CD8-positive, alpha-beta memory T cell (primary cell): ENCODE measurements at places on chromosomes 3 and 15. TPM values are rescaled to one million over a fixed set of nuclear protein-coding genes. Genes with fewer than 3 reads are reported as not detected.

The RTP3 gene
- not detected for total RNA-seq

The MYLK gene
- 0.09 TPM for total RNA-seq

The SERINC4 gene
- 0.26 TPM for total RNA-seq

The ATP2B2 gene
- total RNA-seq: not detected

The GREM1 gene
- total RNA-seq: not detected

The SLC28A1 gene
- not detected for total RNA-seq

- peak; percentile 67 for DNase-seq
Measured at GRCh38 chr3:46629551-46630517, 17.5 kb downstream of the FAM240A start.

GRCh38 chr3:154244644-154245043 lies 79.6 kb downstream of the DHX36 start:
- no peak for DNase-seq

- no peak for DNase-seq
Measured at GRCh38 chr3:56956906-56957305, 103.6 kb upstream of the SPATA12 start.

GRCh38 chr3:10945683-10946287 lies 46.8 kb upstream of the SLC6A1 start:
- DNase-seq: peak; percentile 55

DNA sequence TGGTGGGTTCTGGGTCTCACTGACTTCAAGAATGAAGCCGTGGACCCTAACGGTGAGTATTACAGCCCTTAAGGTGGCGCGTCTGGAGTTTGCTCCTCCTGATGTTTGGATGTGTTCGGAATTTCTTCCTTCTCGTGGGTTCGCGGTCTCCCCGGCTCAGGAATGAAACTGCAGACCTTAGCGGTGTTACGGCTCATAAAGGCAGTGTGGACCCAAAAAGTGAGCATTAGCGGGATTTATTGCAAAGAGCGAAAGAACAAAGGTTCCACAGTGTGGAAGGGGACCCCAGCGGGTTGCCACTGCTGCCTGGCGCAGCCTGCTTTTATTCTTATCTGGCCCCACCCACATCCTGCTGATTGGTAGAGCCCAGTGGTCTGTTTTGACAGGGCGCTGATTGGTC lies 420.5 kb upstream of the BCHE start:
- no peak for DNase-seq

GRCh38 chr3:53949541-53949940 lies 57.9 kb upstream of the SELENOK start:
- DNase-seq: no peak

DNA sequence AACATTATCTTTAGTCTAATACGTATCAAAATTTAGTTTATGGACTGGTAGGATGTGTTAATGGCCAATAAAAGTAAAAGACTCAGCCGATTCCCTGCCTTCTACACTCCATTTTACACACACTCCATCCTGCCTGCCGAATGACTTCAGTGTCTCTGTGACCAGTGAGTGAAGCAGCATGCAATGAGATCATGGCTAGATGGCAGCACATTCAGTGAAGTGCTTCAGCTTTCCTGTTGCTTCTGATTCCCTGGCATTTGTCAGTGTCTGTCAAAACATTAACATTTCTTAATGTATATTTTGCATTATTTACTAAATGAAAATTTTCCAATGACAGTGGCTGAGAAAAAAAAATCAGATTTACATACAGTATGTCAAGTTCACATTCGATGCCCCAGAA lies 412.0 kb downstream of the FHIT start:
- DNase-seq: no peak

GRCh38 chr3:130712718-130713423 lies 33.8 kb downstream of the PIK3R4 start:
- DNase-seq: no peak

- DNase-seq: no peak
Measured at GRCh38 chr15:57591822-57592367, at the start of gene MYZAP. MYZAP (plus strand) TSS chr15:57591904; CDS start chr15:57592035, 131 bp downstream.

GRCh38 chr3:151955356-151955755 lies 81.9 kb downstream of the SUCNR1 start:
- DNase-seq: no peak

DNA sequence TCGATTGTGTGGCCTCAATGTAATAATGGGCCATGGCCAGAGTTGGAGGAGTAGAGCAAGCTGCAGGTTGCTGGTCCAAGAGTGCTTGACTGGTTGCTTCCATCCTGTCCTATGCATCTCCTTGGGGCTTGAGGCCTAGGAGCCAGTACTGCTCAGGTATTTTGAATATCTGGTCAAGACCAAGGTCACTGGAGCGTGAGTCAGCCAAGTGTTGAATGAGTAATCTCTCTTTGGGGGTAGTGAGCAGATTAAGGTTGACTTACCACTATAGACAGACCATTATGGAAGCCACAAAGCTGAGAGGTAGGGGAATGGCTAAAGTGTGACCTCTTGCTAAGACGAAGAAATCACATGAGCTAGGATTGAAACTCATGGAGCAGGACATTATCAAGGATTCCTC lies 9.4 kb upstream of the PARP6 start:
- no peak for DNase-seq

GRCh38 chr3:131704098-131704497 lies 201.3 kb upstream of the MRPL3 start:
- no peak for DNase-seq

DNA sequence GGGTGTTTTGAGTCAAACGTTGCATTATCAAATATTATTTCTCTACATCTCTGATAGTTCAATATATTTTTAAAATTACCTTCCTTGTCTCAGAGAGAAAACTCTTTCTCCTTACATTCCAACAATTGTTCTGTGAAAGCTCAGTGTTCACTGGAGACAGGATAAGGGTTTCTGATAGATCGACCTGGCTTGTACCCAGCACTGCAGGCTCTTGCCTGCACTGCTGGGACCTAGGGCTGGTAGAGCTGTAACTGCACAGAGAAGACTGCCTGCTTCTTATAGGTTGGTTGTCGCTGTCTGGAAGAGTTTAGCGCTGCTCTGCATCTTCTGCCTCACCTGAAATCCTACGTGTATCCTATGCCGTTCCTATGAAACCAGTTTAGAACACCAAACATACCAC lies 249.9 kb upstream of the LRTM1 start:
- no peak for DNase-seq

DNA sequence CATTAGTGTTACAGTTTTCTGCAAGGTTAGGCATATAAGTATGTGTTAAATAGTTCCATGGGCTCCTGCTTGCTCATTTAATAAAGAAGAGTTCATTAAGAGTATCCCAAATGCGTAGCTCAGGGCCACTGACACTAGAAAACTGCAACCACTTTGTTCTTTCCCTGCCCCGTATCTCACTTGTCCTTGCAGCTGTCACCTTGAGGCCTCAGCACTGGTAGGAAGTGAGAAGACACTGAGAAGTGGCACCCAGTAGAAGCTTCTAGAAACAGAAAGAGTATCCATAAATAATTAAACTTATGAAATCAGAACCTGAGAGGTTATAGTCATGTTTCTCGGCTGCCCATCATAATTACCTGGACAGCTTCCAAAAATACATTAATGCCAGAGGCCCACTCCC lies 266.0 kb downstream of the KCNMB2 start:
- no peak for DNase-seq

GRCh38 chr3:116423945-116424344 lies 21.3 kb downstream of the LSAMP start:
- DNase-seq: no peak
